ENCODE measurements at places on chromosomes 2 and 18.

DNA sequence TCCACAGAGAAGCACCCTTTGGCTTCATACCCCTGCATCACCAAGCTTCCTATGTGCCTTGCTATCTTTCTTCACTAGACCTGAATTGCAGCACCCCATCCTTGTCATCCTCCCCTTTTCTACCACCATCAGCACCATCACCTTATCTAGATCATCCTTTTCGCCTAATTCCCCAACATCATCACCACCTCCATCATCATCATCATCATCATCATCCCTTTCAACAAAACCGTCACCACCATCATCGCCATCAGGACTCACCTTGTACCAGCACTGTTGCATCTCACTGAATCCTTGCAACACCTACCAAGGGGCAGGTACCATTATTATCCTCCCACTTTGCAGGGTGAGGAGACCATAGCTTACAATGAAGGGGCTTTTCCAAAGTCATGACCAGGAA lies 10.8 kb upstream of the ECEL1 start:
- no peak for DNase-seq

DNA sequence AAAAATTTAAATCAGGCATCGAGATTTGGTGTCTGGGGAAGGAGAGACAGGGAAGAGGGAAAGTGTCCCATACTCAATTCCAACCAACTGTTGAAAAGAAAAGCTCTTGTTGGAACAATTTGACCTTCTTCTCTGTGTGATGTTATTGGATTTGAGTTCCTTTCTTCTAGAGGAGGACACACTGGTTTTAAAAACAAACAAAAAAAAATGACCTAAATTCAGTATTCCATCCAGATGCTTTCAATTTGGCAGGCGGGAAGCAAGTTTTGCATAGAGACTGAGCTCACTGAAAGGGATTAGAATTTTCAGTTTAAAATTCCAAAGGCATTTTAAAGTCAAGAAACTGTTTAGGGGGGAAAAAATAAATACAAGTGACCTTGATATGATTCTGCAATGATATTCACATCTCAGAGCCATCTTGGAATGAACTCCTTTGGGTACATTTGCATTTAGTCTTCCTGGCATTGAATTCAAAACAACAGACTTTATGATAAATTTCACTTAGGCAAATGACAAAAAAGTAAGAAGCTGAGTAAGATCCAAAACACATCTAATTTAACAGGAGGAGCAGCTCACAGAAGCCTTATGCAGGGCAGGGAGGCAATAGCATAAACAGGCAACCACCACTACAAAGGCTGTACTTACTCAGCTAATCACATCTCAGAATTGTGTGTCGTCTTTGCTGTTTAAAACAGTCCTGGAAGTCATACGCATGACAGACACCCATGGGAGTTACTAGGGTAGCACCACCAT lies 126.8 kb downstream of the CDH20 start:
- no peak for DNase-seq

DNA sequence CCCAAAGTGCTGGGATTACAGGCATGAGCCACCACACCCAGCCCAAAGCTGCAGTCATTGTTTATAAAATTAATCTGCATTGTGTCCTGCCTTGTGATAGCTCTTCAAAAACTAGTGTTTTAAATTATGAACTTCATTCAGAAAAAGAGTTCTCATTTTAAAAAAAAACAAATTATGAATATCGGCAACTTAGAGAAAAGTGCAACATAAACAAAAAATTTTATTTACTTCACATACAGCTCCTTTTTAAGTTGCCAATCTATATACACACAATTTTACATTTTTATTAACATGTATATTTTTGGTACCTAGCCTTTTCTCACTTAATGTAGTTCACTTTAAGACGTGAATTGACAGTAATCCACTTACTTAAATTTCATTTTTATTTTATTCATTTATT lies 46.9 kb downstream of the GEMIN6 start:
- no peak for DNase-seq

GRCh38 chr2:105765415-105766299 lies 20.9 kb downstream of the NCK2 start:
- no peak for DNase-seq

GRCh38 chr18:58113337-58113736 lies 69.3 kb downstream of the NEDD4L start:
- DNase-seq, result no peak

DNA sequence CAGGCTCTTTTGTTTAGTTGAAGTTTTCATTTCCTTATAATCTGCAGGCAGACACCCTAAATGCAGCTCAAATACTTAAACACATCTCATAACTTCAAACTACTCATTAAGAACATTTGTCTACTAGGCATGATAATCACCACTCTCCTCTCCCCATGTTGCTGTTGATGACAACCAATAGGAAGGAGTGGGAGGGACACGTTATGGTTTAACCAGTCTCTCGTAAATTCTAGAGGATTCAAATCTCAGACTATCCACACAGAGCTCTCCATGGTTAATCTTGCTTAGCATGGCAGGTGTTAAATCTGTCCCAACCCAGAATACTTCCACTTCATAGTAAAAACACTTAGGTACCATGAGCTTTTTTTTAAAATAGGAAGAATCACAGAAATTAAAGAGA lies 127.4 kb upstream of the AQP4 start:
- DNase-seq, result no peak

DNA sequence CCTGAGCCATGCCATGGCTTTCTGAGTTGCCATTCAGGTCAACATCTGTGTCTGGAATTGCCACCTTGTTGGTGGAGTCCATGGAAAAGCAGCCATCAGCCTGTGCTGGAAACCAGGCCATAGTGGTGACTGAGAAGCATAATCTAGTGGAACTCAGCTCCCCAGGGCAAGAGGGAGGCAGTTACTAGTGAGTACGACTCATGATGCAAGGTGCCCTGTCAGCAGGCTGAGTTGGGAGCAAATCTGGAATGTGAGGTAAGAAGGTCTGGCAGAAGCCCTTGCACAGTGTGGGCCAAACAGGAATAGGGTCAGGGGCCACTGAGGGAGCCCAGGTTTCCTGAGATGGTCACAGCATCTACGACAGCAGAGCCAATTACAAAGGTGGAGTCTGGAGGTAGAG lies 37.1 kb downstream of the SULT1C2 start:
- DNase-seq, result no peak

GRCh38 chr18:10530852-10531251 lies 5.0 kb downstream of the NAPG start:
- no peak for DNase-seq

- DNase-seq, result no peak
These were observed 38.5 kb downstream of the NCK2 start for GRCh38 chr2:105783151-105783738.

- no peak for DNase-seq
These were observed 342.6 kb downstream of the CELF4 start for GRCh38 chr18:37222999-37223378.

DNA sequence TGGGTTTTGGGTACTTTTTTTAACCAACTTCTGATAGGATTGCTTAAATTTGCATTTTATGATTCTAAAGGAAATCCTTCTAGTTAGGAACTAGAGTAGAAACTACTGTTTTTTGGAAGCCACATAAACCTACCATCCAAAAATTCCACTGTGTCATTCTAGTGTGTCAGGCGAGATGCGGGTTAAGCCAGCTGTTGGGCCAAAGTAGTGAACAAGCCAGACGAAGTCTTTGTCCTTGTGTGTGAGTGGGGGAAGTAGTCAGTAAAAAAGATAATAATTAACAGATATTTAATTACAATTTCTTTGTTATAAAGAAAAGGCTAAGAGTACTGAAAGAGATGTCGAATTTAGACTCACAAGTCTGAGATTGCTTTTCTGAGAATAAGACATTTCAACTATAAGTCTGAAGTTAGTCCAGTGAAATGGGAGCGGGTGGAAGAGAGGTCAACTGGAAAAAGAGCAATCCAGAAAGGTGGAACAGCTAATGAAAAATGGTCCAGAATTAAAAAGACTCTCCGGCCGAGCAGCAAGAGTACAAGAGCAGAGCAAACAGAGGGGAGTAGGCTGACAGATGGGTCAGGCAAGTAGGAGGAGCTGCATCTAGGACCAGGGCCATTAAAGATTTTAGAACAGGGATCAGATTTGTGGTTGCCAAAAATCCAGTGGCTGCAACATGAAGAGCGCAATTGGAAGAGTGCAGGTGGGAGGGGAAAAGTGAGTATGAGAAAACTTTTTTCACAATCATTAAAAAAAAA lies 1.5 kb downstream of the EPB41L5 start:
- no peak for DNase-seq

DNA sequence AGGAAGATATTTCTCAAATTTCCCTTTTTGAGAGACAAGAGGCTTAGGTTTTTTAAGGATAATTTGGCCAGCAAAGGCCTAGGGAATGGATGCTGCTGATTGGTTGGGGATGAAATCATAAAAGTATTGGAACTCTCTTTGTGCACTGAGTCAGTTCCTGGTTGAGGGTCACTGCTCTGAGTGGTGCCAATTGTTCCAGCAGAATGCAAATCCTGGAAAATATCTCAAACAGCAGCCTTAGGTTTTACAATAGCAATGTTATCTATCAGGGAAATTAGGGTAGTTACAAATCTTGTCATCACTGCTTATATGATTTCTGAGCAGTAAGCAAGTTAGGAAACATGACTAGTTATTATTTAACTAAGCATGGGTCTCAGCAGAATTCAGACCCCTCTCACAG lies 96.2 kb downstream of the RAD51AP2 start:
- no peak for DNase-seq

- peak; percentile 65 for DNase-seq
These were observed 53.3 kb downstream of the ZNF236 start for GRCh38 chr18:76875390-76876325.

DNA sequence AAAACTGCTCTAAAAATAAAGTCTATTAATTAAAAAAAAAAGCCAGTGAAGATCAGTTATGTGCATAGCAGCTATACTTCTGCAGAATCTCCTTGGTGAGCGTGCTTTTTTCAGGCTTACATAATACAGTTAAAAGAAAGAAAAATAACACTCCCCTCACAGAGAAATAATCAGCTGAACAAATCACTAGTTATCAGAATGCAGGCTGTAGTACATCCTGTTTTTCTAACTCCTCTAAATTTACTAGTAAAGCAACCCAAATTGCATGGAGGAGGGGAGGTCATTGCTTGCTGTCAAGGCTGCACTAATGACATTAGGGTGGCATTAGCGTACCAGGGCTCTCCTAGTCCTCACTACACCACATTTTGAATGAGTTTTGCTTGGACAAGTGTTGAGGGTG lies 192.2 kb downstream of the PLCL1 start:
- DNase-seq, result no peak

- no peak for DNase-seq
These were observed 22.6 kb downstream of the ADD2 start for GRCh38 chr2:70745276-70745825.

GRCh38 chr18:35491700-35492077 lies 6.1 kb downstream of the INO80C start:
- DNase-seq, result peak; percentile 57

GRCh38 chr2:99975386-99975785 lies 167.0 kb downstream of the AFF3 start:
- no peak for DNase-seq

DNA sequence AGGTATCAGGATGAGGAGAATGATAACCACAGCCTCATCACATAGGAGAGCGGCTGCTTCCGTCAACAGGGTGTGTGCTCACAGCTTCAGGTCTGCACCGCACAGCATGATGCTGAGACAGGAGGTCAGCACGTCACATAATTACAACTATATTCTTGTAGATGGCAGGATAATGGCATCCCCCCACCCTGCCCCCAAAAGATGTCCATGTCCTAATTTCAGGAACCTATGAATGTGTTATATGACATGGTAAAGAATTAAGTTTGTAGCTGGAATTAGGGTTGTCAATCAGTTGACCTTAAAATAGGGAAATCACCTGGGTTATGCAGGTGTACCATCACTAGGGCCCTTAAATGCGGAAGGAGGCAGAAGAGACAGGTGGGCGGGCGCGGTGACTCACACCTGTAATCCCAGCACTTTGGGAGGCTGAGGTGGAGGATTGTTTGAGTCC lies 73.9 kb downstream of the ARL4C start:
- DNase-seq, result no peak

- no peak for DNase-seq
These were observed 40.1 kb downstream of the KCNF1 start for GRCh38 chr2:10951558-10952414.

DNA sequence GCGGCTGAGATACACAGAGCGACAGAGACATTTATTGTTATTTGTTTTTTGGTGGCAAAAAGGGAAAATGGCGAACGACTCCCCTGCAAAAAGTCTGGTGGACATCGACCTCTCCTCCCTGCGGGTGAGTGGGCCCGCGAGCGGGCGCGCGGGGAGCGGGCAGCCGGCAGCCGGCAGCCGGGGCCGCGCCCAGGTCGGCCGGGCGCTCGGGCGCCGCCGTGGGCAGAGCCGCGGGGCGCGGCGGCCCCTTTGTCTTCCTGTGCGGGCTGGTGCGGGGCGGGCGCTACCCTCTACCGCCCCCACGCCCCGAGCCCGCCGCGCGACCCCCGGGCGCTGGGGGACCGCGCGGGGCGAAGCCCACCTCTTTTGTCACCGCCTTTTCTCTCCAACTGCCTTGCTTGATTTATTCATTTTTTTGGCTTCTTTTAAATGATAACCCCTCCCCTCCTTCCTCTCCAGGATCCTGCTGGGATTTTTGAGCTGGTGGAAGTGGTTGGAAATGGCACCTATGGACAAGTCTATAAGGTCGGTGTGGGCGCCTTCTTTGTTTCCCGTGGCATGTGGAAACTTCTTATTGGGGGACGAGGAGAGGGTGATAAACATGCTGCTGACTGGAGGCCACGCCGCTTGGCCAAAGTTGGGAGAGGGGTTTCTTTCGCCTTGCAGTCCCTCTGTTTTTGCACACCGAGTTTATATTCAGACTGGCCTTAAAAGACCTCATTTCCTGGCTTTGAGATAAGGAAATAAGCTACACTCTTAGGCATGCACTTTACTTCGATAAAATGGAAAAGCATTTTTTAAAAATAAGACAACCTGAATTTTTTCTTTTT lies 722 bp downstream of the MAP4K4 start:
- peak; percentile 44 for DNase-seq

DNA sequence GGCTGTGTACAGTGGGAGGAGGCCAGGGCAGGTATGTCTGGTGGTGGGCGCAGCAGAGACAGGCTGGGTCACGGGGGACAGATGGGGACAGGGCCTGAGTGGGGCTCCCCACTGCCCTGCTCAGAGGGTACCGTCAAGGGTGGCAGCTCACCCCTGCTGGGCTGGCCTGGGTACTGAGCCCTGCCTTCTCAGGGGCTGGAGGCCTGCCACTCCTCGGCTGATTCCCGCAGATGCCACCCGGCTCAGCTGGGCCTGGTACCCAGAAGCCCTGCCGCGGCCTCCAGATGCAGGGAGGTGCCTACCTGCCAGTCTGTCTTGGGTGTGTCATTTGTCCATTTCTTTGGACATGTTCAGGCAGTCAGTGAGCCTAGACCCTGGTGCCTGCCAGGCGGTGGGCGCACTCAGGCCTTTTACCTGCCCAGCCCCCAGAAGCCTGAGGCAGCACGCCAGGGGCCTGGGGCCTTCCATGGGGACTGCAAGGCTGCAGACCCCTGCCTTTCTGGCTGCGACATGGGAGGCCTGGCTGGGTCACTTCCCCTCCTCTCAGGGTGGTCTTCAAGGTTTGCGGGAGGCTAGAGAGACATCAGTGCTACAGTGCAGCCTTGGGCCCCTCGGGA lies 3.3 kb downstream of the SNORC start:
- no peak for DNase-seq

GRCh38 chr18:58080451-58080850 lies 36.4 kb downstream of the NEDD4L start:
- peak; percentile 96 for DNase-seq

All from ELF-1 (cell line).